ENCODE measurements at places on chromosomes 16 and 17. TPM values are rescaled to one million over a fixed set of nuclear protein-coding genes. Genes with fewer than 3 reads are reported as not detected.

DNA sequence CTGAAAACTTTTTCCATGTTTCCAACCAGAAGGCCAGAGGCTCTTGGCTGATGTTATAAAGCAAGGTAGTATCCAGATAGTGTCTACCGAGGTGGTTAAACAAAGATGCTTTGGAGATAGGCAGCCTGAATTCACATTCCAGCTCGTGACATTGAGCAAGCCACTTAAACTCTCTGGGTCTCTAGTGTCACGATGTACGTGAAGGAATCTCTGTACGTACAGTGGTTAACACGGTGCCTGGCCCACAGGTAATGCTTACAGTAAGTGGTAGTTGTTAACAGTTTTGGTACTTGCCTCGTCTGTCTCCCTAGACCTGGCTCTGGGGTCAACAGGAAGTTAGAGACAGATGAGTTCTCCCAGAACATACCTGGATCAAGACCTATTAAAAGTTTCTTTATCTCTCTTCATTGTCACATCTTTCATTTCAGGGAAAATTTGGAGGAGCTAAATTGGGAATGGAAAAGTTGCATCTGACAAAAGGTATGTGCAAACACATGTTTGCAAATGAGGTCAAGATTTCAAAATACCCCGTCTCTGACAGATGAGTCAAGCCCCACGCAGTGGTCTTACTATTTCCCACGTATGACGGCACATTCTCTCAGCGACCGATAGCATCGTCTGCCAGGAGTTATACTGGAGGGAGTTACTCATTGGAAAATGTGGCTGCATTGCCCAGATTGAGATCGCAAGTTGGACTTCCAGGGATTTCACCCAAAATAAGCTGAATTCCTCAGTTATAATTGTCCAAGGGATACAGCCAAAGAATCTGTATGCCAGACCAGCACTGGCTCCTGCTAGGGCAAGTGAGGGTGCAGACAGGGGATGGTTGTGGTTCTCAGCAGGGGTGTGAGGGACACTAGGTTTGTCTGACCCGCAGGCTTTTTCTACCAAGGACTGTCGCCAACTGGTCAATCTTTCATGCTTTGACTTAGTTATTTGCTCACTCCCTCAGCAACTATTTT lies 18.9 kb upstream of the MYH10 start:
- peaks cover 5% of the 10 kb centered on the region for H3K27me3 ChIP-seq
- H3K4me1 ChIP-seq = peaks cover 6% of the 10 kb centered on the region
- no peak overlapping the region for H3K4me3 ChIP-seq
- H3K36me3 ChIP-seq = no peaks in the 10 kb centered on the region
- no peak overlapping the region for H3K27ac ChIP-seq

The ATP2A3 gene
- 54.0 TPM for total RNA-seq

The TBC1D3 gene
- not detected for total RNA-seq

GRCh38 chr17:56926704-56927103 lies 12.9 kb upstream of the TRIM25 start:
- no peaks in the 10 kb centered on the region for H3K27me3 ChIP-seq
- DNase-seq = no peak
- peak overlapping the region; percentile 57 for H3K27ac ChIP-seq
- H3K36me3 ChIP-seq = peaks cover 7% of the 10 kb centered on the region
- H3K4me1 ChIP-seq = peaks cover 6% of the 10 kb centered on the region
- H3K4me3 ChIP-seq = no peak overlapping the region

- peaks cover 16% of the 10 kb centered on the region for H3K4me1 ChIP-seq
- H3K36me3 ChIP-seq = no peaks in the 10 kb centered on the region
- H3K27ac ChIP-seq = peak overlapping the region; percentile 99
- H3K4me3 ChIP-seq = peak overlapping the region; percentile 93
Measured at GRCh38 chr17:35568561-35568960, 7.9 kb upstream of the SLFN14 start.

- peaks cover 8% of the 10 kb centered on the region for H3K36me3 ChIP-seq
- H3K4me1 ChIP-seq = no peaks in the 10 kb centered on the region
- no peak for DNase-seq
- H3K4me3 ChIP-seq = no peak overlapping the region
- no peak overlapping the region for H3K27ac ChIP-seq
Measured at GRCh38 chr16:1550069-1550468, 16.6 kb downstream of the TMEM204 start.

DNA sequence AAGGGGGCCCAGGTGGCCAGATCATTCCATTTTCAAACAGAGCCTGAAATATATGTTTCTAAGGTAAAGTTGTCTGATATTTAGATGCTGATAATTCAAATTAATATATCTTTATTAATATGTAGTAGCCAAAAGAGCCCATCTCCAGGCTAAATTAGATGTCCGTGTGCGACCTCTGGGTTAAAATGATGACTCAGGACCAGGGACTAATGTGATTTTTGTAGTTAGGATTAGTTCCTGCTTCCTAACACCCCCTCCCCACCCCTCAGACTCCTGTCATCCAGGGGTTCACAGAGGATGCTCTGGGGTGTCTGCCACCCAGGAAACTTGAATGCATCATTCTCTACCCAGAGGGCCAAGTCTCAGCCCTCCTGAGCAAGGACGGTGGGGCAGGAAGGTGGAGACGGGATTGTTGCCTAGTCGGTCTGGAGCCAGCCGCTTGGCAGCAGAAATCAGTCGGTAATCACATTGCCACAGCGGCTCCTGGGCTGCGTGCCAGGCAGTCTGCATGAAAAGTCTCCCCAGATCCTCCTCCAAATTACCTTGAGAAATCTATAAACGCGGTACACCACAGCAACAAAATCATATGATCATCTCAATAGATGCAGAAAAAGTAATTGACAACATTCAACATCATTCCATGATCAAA lies 29.8 kb downstream of the CNGB1 start:
- no peaks in the 10 kb centered on the region for H3K36me3 ChIP-seq
- no peak overlapping the region for H3K27ac ChIP-seq
- no peak for DNase-seq
- H3K4me1 ChIP-seq = no peaks in the 10 kb centered on the region
- H3K4me3 ChIP-seq = no peak overlapping the region
- H3K27me3 ChIP-seq = peaks cover 13% of the 10 kb centered on the region

- DNase-seq = no peak
- peaks cover 22% of the 10 kb centered on the region for H3K36me3 ChIP-seq
- no peaks in the 10 kb centered on the region for H3K27me3 ChIP-seq
Measured at GRCh38 chr16:81350306-81350615, 35.5 kb downstream of the GAN start.

The CCL2 gene
- not detected for total RNA-seq

DNA sequence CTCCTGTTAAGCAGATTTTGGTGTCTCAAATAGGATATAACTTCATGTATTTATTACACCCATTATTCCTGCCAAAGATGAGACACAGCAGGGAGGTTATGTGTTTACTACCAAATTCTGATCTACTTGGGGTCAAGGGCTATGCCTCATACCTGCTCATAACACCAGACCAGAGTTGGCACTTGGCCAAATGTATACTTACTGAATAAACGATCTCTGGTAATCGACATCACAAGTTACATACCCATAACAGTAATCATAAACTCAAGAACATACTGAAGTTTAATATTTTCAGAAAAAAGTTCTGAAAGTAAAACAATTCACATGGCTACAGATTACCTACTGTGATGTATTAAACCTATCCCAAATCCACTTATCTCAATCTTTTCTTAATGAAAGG lies 2.9 kb downstream of the TMEM170A start:
- no peaks in the 10 kb centered on the region for H3K27me3 ChIP-seq
- peaks cover 41% of the 10 kb centered on the region for H3K4me1 ChIP-seq
- no peak overlapping the region for H3K4me3 ChIP-seq
- peaks cover 4% of the 10 kb centered on the region for H3K36me3 ChIP-seq

- no peak for DNase-seq
- peaks cover 6% of the 10 kb centered on the region for H3K36me3 ChIP-seq
- peaks cover 38% of the 10 kb centered on the region for H3K4me1 ChIP-seq
- H3K4me3 ChIP-seq = peak overlapping the region; percentile 33
Measured at GRCh38 chr17:28807925-28808634, 34.5 kb downstream of the FAM222B start.

DNA sequence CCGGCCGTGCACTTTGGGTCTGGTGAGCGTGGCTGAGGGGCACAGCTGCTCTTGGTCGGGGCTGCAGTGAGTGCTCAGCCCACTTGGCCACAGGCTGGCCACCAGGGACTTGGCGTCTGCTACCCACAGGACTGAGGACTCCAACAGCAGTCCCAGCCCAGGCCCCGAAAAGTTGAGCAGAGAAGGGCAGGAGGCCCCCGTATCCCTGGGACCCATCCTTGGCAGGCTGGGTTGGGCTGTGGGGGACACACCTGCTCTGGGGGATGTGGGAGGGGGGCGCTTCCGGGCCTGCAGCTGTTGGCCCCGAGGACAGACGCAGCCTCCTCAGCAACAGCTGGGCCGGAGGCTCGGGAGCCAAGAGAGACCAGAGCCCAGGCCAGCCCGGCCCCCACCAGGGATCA lies 19.4 kb upstream of the SSTR5 start:
- H3K27me3 ChIP-seq = no peaks in the 10 kb centered on the region
- H3K4me3 ChIP-seq = no peak overlapping the region
- H3K36me3 ChIP-seq = no peaks in the 10 kb centered on the region
- no peak for DNase-seq
- H3K27ac ChIP-seq = no peak overlapping the region
- peaks cover 1% of the 10 kb centered on the region for H3K4me1 ChIP-seq

DNA sequence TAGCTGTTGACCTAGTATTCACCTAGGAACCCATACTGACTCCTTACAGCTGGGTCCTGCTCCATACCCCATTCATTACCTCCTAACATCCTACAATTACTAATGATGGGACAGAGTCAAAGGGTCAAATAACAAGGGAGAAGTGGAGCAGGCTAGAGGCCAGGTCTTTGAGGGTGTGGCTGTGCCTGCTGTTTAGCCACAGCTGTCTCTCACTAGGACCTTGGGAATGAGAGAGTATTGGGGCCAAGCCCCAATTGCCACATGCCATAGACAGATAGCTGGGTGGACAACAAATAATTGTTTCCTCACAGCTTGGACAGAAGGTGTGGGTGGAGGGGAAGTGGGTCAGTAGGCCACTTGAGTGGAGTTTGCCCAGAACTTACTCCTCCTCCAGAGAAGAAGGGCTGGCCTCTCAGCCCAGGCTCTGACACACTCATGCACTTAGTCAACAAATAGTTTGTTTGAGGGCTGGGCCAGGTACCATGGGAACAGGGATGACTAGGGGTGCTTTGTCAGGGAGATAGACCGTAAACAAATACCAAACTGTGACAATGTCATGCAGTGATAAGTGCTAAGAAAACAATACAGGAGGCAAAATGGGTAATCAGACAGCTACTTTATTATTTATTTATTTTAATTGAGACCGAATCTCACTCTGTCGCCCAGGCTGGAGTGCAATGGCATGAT lies 10.2 kb upstream of the CENPT start:
- H3K27me3 ChIP-seq = no peaks in the 10 kb centered on the region
- H3K36me3 ChIP-seq = peaks cover 11% of the 10 kb centered on the region
- peak overlapping the region; percentile 94 for H3K27ac ChIP-seq

DNA sequence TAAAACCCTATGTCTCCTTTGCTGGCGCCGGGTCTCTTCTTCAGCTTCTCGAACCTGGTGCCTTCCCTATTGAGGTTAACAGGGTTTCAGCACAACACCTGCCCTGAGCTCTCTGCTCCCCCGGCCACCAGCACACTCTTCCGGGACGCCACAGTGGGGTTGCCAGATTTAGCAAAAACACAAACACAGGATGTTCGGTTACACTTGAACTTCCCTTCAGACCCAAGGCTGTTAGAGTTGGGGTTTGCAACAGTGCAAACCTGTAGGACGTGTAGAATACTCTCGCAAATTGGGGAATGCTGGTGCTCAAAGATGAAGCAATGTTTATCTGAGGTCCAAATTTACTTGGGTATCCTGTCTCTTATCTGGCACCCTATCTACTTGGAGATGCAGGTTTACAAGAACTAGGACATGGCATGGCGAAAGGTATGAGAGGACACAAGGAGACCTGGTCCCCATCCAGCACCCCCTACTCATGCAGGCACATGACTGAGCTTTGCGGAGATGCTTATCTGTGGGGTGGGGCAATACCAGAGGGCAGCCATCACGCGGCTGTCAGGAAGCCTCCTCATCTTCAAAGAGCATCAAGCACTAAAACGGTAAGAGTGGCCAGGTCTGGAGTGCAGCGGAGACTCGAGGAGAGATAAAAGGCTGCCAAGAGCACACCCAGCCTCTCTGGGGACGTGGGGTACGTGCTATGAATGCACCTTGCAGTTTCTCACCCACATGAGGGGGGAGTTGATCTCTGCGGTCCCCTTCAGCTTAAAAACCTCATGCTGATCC lies 52.8 kb downstream of the SDK2 start:
- H3K27ac ChIP-seq = no peak overlapping the region
- H3K4me1 ChIP-seq = peaks cover 2% of the 10 kb centered on the region
- H3K4me3 ChIP-seq = no peak overlapping the region
- H3K36me3 ChIP-seq = no peaks in the 10 kb centered on the region
- H3K27me3 ChIP-seq = peaks cover 47% of the 10 kb centered on the region
- no peak for DNase-seq

DNA sequence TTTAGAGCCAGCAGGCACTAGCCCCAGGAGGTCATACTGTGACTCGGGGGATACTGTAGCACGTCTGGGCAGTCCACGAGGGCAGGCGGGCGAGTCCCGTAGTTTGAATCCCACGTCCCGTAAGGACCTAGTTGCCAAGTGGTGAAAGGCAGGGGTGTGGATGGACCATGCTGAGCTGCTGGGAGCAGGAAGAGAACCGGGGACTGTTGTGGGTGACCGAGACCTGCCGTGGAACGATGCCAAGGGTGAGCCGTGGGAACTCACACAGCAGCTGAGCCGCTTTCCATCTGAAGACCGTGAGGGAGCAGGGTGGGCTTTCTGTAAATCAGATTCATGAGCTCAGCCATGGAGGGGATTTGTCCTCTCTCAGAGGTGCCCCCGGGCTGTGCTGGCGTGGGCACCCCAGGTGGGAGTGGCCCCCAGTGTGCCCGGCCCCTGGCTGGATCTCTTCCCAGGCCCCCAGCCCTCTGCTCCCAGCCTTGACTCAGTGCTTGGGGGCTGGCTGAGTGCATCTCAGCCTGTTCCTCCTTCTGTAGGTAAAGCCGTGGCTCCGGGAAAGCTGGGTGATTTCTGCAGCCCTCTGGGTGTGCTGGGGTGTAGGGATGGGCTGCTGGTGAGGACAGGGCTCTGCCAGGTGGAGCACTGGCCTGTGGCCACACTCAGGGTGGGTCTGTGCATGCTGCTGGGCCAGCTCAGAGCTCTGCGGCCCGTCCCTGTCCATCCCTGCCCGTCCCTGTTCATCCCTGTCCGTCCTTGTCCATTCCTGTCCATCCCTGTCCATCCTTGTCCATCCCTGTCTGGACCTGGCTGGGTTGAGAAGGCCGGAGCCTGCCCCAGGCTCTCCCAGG lies 13.6 kb downstream of the ASPSCR1 start:
- DNase-seq = no peak
- peaks cover 2% of the 10 kb centered on the region for H3K4me1 ChIP-seq
- no peak overlapping the region for H3K27ac ChIP-seq

DNA sequence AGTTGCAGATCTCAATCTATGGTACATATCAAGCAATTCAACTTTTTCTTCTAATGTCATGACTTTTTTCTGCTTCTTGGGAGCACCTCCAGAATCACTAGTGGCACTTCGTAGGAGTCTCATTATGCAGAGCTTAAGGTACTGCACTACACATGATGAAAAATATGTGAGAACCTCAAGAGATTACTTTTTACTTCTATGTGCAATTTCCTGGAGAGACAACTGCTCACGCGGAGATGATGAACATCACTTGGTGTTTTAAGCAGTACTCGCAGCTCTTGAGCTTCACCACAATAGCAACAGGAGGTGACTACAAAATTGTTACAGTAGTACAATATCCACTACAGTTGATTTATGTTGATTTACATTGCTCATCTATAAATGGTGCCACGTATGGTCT lies 79.7 kb downstream of the MRTFB start:
- H3K36me3 ChIP-seq = peaks cover 3% of the 10 kb centered on the region
- no peak for DNase-seq
- H3K27me3 ChIP-seq = no peaks in the 10 kb centered on the region
- H3K27ac ChIP-seq = no peak overlapping the region

- no peaks in the 10 kb centered on the region for H3K36me3 ChIP-seq
- no peak overlapping the region for H3K4me3 ChIP-seq
- peaks cover 13% of the 10 kb centered on the region for H3K4me1 ChIP-seq
- H3K27ac ChIP-seq = no peak overlapping the region
- H3K27me3 ChIP-seq = no peaks in the 10 kb centered on the region
Measured at GRCh38 chr16:62585041-62585545, 548.9 kb upstream of the CDH8 start.

The PLCD3 gene
- 23.4 TPM for total RNA-seq

Measured in progenitor cell of endocrine pancreas (in vitro differentiated cells).